ENCODE measurements at places on chromosomes 5 and 9. TPM values are rescaled to one million over a fixed set of nuclear protein-coding genes. Genes with fewer than 3 reads are reported as not detected.

PCDH1 gene
- total RNA-seq: 5.6 TPM

LPAR1 gene
- 29.0 TPM for total RNA-seq

OR1Q1 gene
- total RNA-seq: not detected

TLR4 gene
- not detected for total RNA-seq

TRUB2 gene
- 15.0 TPM for total RNA-seq

NOL6 gene
- total RNA-seq: 42.9 TPM

DRD1 gene
- not detected for total RNA-seq

FOXD4L6 gene
- not detected for total RNA-seq

GOLGA2 gene
- 59.2 TPM for total RNA-seq

TMC1 gene
- not detected for total RNA-seq

FCN1 gene
- not detected for total RNA-seq

C9orf50 gene
- total RNA-seq: not detected

PCDHGA11 gene
- total RNA-seq: 0.94 TPM

ARHGEF39 gene
- 7.8 TPM for total RNA-seq

MAP1B gene
- total RNA-seq: 30.1 TPM

ZNF879 gene
- total RNA-seq: 1.0 TPM

PHF19 gene
- 50.8 TPM for total RNA-seq

PNPLA7 gene
- 0.11 TPM for total RNA-seq

ENG gene
- total RNA-seq: 6.2 TPM

OLFM1 gene
- not detected for total RNA-seq
